ENCODE measurements at places on chromosomes 4 and X. TPM values are rescaled to one million over a fixed set of nuclear protein-coding genes. Genes with fewer than 3 reads are reported as not detected.

GRCh38 chr4:98822144-98822543 is 106.8 kb downstream of the EIF4E start:
- no peak overlapping the region for H3K4me3 ChIP-seq
- no peaks in the 10 kb centered on the region for H3K4me1 ChIP-seq
- no peak overlapping the region for H3K27ac ChIP-seq
- no peaks in the 10 kb centered on the region for H3K27me3 ChIP-seq

DNA sequence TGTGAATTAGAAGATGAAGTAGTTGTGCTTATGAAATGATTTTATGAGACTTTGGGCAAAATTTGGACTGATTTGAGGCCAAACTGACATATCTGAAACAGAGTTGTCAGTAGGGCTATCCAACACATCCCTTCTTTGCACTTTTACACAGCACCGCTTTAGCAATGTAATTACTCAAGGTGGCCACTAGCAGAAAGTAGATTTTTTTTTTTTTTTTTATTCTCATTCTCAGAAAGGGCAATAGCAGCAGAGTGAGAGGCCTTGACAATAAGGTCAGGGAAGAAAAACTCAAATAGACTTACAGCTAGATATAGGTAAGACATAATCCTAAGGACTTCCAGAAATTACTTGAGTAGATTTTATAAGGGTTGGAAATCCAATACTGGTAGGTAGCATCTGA is 414.3 kb downstream of the NAP1L3 start:
- no peaks in the 10 kb centered on the region for H3K36me3 ChIP-seq
- no peaks in the 10 kb centered on the region for H3K27me3 ChIP-seq
- H3K4me1 ChIP-seq = no peaks in the 10 kb centered on the region
- H3K4me3 ChIP-seq = no peak overlapping the region
- no peak for DNase-seq
- H3K27ac ChIP-seq = no peak overlapping the region

Gene PARM1
- 11.3 TPM for total RNA-seq

DNA sequence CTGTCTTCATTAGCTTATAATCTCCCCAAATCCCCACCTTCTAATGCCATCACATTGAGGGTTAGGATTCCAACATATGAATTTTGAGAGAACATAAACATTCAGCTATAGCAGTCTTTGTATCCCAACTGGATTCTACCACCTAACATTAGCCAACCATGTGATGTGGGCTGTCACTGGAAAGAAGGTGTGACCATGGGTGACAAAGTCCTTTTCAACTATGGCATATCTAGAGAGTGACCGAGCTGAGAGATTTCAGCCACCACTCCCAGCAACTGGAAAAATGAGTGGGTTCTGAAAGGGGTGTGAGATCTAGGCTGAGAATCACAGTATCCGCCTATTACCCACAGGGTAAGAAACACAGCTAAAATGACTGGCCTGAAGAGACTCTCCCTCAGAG is 22.1 kb downstream of the GABRB1 start:
- H3K4me3 ChIP-seq = no peak overlapping the region
- H3K27ac ChIP-seq = no peak overlapping the region
- no peaks in the 10 kb centered on the region for H3K27me3 ChIP-seq

DNA sequence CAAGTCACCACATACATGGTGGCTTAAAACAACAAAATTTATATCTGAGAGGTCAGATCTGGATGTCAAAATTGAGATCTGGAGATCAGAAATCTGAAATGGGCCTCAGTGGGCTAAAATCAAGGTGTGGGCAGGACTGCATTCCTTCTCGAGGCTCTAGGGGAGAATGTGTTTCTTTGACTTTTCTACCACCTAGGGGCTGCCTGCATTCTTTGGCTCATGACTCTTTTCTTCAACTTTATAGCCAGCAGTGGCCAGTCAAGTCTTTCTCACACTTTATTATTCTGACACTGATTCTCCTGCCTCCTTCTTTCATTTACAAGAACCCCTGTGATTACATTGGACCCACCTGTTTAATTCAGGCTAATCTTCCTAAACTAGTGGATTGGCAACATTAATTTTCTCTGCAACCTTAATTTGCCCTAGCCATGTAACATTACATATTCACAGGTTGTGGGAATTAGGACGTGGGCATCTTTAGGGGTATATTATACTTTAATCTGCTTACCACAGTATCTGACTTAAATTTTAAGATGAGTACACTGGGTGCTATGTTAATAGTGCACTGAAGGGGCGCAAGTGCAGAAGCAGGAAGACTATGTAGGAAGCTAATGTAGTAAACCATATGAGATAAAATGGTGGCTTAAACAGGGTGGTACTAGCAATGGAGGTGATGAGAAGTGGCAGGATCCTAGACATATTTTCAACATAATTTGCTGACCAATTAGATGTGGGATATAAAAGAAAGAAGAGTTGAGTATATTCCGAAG is 188.0 kb downstream of the SLC4A4 start:
- H3K4me3 ChIP-seq = no peak overlapping the region
- no peaks in the 10 kb centered on the region for H3K27me3 ChIP-seq
- H3K4me1 ChIP-seq = no peaks in the 10 kb centered on the region
- H3K36me3 ChIP-seq = no peaks in the 10 kb centered on the region
- no peak for DNase-seq

Gene LRAT
- 2.5 TPM for total RNA-seq

GRCh38 chr4:173264684-173265185 is 69.4 kb downstream of the HMGB2 start:
- H3K4me1 ChIP-seq = peaks cover 9% of the 10 kb centered on the region
- H3K27me3 ChIP-seq = no peaks in the 10 kb centered on the region
- H3K4me3 ChIP-seq = no peak overlapping the region
- H3K36me3 ChIP-seq = no peaks in the 10 kb centered on the region

GRCh38 chr4:184286358-184286757 is 68.7 kb upstream of the ENPP6 start:
- no peaks in the 10 kb centered on the region for H3K36me3 ChIP-seq
- H3K4me3 ChIP-seq = no peak overlapping the region
- H3K27ac ChIP-seq = no peak overlapping the region
- no peaks in the 10 kb centered on the region for H3K27me3 ChIP-seq

Gene DRD5
- not detected for total RNA-seq

DNA sequence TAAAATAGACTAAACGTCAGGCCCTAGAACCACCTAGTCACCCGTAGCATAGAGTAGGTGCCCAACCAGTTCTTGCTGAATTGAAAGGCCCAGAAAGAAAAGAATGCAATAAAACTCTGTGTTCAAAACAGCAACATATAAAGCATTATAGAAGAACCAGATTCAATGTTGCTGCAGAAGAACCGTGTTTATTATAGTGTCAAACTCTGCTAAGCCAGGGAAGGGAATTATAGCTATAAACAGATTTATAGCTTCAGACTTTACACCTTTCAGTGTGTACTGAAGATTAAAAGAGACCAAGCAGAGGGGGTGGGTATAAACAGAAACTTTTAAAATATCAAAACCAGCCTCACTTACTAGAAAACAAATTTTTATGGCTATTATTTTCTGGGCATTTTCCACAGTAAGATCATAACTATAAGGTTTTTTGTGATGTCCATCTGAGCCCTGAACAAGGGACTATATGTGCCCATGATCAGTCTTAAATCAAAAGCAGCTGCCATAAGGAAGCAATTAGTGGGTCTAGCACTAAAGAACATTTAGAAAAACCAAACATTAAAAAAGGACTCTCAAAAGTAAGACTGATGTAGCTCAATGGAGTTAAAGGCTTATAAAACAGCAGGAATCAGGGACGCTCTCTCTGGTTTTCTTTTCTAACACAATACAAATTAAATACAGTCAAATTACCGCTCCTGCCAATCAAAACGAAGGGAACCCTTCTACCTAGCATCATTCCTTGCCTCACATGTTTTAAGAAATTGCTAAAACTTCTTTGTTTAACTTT is 219.7 kb upstream of the ETNPPL start:
- H3K27me3 ChIP-seq = no peaks in the 10 kb centered on the region
- H3K4me1 ChIP-seq = no peaks in the 10 kb centered on the region
- H3K36me3 ChIP-seq = no peaks in the 10 kb centered on the region
- no peak for DNase-seq

- no peak overlapping the region for H3K4me3 ChIP-seq
- DNase-seq = no peak
- no peaks in the 10 kb centered on the region for H3K4me1 ChIP-seq
- H3K36me3 ChIP-seq = no peaks in the 10 kb centered on the region
Measured at GRCh38 chrX:97517763-97518162, 634.1 kb downstream of the RPA4 start.

DNA sequence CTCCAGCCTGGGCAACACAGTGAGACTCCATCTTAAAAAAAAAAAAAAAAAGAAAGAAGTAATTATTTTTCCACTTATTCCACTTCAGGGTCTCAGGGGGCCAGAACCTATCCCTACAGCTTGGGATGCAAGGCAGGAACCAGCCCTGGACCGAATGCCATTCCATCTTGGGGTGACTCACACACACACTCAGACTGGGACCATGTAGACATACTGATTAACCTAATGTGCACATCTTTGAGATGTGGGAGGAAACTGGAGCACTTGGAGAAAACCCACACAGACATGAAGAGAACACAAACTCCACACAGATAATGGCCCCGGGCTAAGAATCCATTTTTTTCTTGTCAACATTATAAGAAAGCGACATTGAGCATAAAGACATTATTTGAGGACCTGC is 132.5 kb downstream of the PTTG2 start:
- H3K27me3 ChIP-seq = no peaks in the 10 kb centered on the region
- H3K27ac ChIP-seq = no peak overlapping the region
- no peaks in the 10 kb centered on the region for H3K36me3 ChIP-seq
- DNase-seq = no peak
- no peak overlapping the region for H3K4me3 ChIP-seq

- H3K27me3 ChIP-seq = no peaks in the 10 kb centered on the region
- no peak overlapping the region for H3K27ac ChIP-seq
- H3K4me1 ChIP-seq = peaks cover 5% of the 10 kb centered on the region
- no peak overlapping the region for H3K4me3 ChIP-seq
Measured at GRCh38 chr4:1851575-1852410, 4.2 kb downstream of the LETM1 start.

DNA sequence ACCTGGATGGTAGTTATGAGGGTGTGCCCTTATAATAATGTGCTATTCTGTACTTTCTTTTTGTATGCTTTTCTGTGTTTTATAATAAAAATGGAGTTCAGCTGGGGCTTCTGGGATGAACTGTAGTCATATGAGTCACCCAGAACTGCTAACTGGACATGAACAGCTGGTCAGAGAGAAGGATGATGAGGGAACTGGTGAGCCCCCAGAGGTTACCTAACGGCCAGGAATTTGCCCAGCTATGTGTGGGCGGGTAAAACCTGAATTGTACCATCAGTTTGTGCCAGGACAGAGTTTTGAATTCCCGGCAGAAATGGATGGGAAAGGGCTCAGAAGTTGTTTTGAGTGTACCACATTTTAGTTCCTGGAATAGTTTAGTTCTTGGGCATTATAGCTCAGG is 138.0 kb upstream of the USP9X start:
- no peak for DNase-seq
- H3K4me1 ChIP-seq = no peaks in the 10 kb centered on the region
- H3K4me3 ChIP-seq = no peak overlapping the region
- H3K36me3 ChIP-seq = no peaks in the 10 kb centered on the region

- H3K27me3 ChIP-seq = no peaks in the 10 kb centered on the region
- H3K36me3 ChIP-seq = no peaks in the 10 kb centered on the region
- H3K27ac ChIP-seq = no peak overlapping the region
- H3K4me3 ChIP-seq = no peak overlapping the region
Measured at GRCh38 chr4:186286581-186286980, 20.6 kb downstream of the F11 start.

Gene SLC16A2
- total RNA-seq = 14.5 TPM

GRCh38 chrX:74449322-74449936 is 28.1 kb downstream of the SLC16A2 start:
- no peaks in the 10 kb centered on the region for H3K36me3 ChIP-seq
- no peak overlapping the region for H3K4me3 ChIP-seq
- DNase-seq = no peak
- H3K27me3 ChIP-seq = no peaks in the 10 kb centered on the region
- no peaks in the 10 kb centered on the region for H3K4me1 ChIP-seq

Measured in cardiac muscle cell (in vitro differentiated cells and primary cell).